ENCODE measurements at places on chromosomes 6 and 20.

DNA sequence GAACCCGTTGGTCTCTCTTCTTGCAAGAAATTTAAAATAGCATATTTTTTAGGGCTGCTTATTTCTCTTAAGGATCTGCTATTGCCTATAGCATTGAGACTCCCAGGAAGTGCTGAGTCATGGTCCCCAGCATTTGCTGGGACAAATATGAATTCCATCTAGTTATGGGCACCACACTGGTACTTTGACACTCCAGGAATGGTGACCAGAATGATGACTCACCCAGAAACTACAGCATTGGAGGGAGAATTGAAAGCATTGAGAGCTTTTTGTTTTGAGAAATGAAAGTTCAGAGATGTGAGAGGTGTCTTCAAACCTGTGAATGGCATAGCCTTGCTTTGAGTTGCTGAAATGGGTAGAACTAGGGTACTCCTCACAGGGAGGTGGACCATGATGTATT, 699.7 kb downstream of the DHX35 start:
- no peak for DNase-seq

DNA sequence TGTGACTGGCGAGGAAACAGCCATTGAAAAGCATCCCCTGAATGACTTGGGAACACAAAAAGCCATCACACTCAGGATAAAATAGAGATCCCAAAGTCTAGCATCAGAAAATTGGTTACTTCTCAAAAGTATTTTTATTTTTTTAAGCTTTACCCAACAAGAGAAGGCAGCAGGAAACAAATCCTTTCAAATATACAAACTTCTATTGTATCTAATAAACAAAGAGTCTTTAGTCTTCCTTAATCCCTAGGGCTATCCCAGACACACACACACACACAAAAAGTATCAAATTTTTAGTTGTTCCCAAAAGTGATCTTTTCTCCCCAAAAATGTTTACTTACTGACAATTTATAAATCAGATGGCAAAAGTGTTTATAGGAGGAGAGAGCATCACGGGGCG, 33.2 kb upstream of the MARCKS start:
- no peak for DNase-seq

GRCh38 chr6:127415096-127415495, 44.1 kb downstream of the KIAA0408 start:
- no peak for DNase-seq

DNA sequence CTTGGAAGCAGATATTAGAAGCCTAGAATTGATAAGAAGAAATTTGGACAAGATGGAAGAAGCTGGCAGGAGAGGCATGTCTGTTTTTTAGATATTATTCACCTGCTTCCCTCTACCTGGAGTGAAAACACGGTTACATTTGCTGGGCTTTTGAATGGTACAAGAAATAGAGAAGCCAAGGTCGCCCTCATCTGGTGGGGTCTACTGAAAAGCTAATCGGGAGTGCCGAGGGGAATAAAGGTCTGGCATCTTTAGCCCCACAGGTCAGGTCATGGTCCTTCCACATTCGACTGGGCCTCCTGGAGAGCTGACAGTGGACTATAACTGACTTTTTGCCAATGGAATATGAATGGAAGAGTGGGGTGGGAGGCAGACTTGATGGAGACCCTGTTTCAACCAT, 4.6 kb upstream of the C2 start:
- no peak for DNase-seq

DNA sequence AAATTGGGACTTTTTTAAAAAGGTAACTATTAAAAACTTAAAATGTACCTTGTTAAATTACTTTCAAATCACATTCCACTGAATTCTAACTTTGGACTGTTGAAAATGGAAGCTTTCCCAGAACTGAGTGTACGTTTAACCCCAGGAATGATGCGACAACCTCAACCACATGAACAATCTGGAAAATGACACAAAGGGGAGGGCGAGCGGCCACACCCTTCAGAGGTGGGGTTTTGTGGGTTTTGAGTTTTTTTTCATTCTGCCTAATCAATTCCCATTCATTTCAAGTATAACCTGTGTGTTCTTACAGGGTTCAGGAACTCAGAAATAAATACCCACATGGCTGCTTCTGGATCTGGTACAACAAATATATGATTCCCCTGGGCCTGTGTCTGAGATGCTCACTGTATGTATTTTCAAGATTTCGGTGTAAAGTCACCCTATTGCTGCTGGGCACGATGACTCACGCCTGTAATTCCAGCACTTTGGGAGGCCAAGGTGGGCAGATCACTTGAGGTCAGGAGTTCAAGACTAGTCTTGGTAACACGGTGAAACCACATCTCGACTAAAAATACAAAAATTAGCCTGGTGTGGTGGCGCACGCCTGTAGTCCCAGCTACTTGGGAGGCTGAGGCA, 21.6 kb downstream of the CNKSR3 start:
- DNase-seq, result no peak

DNA sequence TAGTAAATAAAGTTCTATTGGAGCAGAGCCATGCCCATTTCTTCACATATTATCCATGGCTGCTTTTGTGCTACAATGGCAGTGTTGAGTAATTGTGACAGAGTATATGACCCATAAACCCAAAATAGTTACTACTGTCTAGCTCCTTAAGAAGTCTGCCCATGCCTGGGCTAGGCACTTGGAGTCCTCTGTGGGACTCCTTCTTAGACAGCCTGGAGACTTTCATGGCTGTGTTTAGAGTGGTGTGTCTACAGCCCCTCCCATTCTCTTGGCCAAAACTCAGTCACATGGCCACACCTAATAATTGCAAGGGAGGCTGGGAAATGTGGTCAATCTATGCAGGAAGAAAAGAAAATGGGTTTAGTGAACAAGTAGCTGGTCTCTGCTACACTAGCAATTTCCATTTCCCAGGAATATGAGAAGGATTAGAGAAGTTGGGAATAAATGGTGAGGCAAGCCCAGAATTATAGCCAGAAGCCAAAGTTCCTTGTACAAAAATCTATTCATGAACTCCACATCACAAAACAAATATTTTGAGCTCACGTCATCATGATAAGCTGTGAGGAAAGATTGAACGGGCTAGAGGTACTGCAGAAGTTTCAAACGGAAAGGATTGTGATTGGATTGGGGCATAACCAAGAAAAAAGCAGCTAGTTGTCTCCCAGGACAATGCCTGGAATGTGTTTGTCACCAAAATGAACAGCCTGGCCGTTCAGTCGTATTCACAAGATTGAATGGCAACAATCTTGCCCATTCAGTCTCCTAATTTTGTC, 251.8 kb upstream of the PLN start:
- no peak for DNase-seq

GRCh38 chr6:7685276-7685675, 40.6 kb upstream of the BMP6 start:
- no peak for DNase-seq

GRCh38 chr6:105041880-105042279, 85.0 kb downstream of the LIN28B start:
- no peak for DNase-seq

GRCh38 chr6:37105148-37106050, 64.6 kb upstream of the PIM1 start:
- DNase-seq, result no peak

DNA sequence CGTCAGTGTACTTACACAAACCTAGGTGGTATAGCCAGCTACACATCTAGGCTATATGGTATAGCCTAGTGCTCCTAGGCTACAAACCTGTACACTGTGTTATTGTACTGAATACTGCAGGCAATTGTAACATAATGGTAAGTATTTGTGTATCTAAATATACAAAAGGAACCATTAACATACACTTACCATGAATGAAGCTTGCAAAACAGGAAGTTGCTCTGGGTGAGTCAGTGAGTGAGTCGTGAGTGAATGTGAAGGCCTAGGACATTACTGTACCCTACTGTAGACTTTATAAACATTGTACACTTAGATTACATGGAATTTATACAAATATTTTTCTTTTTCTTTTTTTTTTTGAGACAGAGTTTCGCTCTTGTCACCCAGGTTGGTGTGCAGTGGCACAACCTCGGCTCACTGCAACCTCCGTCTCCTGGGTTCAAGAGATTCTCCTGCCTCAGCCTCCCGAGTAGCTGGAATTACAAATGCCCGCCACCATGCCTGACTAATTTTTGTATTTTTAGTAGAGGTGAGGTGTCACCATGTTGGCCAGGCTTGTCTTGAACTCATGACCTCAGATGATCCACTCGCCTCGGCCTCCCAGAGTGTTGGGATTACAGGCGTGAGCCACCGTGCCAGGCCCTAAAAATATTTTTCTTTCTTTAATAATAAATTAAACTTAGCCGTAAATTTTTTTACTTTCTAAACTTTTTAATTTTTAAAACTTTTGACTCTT, 15.4 kb upstream of the KIAA1755 start:
- DNase-seq, result no peak

- DNase-seq, result no peak
Measured at GRCh38 chr6:169086020-169086419, 167.6 kb downstream of the THBS2 start.

GRCh38 chr6:30568245-30568644, 3.0 kb upstream of the ABCF1 start:
- DNase-seq, result no peak
